ENCODE measurements at places on chromosomes 4 and X.

DNA sequence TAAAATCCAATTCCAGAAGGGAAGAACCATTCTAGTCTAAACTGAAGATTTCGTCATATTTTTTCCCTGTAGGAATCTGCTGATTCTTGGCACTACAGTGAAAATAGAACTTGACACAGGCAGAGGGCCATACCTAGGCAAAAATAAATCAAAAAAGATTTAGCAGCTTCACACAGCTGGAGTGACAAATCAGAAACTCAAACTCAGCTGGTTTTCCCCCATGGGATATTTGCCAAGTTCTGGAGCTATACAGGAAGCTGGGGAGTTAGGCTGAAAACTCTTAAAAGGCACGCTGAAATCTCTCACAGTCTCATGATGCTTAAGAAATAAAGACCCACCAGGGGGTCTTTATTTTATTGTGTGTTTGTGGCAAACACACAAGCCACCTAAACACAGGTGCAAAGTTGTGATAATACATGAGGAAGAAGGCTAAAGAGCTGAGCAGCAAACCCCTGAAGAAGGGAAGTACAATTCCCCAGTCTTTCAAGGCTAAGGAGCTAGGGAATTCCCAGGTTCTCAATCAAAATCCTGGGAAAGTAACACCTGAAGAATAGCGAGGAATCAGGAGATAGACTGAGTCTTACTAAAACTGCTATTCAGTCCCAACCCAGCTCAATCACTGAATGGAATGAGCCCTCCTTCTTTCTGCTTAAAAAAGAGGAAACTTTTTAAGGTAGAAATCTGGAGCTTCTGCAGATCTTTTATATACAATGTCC is 32.1 kb upstream of the BEND2 start:
- DNase-seq = no peak

- DNase-seq = no peak
These were observed 7.2 kb downstream of the SLC25A6 start for GRCh38 chrX:1384658-1385252.

DNA sequence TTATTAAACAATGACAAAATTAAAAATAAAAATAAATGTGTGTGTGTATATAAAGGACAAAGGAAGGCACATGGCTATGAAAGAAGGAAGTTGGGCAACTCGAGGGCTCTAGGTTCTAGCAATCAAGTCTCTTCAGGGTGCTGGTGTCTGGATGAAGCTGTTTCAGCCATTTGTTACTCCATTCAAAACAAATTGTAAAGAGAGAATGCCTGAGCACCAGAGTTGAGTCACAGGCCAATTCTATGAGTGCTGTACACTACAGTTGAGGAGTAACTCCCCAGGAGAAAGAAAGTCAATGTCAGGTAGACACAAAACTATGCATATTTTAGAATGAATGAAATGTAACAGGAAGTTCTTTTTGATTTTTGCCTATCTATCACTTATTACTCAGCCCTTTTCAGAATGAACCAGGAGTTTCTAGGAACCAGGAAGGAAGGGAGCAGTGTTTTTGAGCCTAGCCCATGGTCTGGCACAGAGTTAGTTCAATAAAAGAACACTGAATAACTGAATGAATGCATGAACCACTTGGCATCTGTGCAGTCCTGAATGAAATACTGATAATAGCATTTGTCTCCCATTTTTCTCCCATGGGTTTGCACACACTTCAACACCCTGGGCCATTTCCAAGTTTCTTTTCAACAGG is 151.7 kb upstream of the CPEB2 start:
- no peak for DNase-seq

GRCh38 chrX:68681443-68681941 is 34.0 kb downstream of the STARD8 start:
- no peak for DNase-seq

GRCh38 chr4:144715230-144715629 is 69.3 kb downstream of the HHIP start:
- DNase-seq = no peak

GRCh38 chr4:106258145-106259045 is 57.6 kb downstream of the TBCK start:
- no peak for DNase-seq

- DNase-seq = no peak
These were observed 163.7 kb downstream of the CORIN start for GRCh38 chr4:47674144-47674543.
